NB4 (cell line): ENCODE measurements at places on chromosomes 7 and 10.

- no peak for DNase-seq
These were observed 133.0 kb downstream of the OTUD1 start for GRCh38 chr10:23571884-23572283.

- no peak for DNase-seq
These were observed 130.3 kb downstream of the ST7 start for GRCh38 chr7:117083648-117084047.

- DNase-seq, result peak; percentile 9
These were observed 81.1 kb downstream of the RUNDC3B start for GRCh38 chr7:87709258-87709657.

GRCh38 chr7:77327067-77327931, 88.8 kb downstream of the GSAP start:
- peak; percentile 100 for DNase-seq

DNA sequence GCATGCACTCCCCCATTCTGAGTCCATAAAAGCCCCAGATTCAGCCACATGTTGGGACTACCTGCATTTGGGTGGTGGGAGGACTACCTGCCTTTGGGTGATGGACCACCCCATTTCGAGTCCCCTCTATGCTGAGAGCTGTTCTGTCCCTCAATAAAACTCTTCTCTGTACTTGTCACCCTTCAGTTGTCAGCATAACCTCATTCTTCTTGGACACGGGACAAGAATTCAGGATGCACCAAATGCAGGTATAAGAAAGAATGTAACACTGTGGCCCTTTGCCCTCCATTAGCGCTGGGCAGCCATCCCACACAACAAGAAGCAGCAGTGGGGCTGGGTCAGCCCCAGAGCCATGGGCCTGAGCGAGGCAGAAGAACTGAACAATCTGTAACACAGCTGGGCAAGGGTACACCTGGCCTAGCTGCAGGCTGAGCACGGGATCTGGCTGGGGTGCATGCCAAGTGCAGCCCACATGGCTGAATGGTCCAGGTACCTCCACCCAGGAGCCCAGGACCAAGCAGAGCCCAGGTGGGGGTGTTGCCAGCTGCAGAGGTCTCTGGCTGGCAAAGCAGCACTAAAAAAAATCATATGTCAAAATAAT, 1344.3 kb upstream of the LRRTM3 start:
- DNase-seq, result no peak

DNA sequence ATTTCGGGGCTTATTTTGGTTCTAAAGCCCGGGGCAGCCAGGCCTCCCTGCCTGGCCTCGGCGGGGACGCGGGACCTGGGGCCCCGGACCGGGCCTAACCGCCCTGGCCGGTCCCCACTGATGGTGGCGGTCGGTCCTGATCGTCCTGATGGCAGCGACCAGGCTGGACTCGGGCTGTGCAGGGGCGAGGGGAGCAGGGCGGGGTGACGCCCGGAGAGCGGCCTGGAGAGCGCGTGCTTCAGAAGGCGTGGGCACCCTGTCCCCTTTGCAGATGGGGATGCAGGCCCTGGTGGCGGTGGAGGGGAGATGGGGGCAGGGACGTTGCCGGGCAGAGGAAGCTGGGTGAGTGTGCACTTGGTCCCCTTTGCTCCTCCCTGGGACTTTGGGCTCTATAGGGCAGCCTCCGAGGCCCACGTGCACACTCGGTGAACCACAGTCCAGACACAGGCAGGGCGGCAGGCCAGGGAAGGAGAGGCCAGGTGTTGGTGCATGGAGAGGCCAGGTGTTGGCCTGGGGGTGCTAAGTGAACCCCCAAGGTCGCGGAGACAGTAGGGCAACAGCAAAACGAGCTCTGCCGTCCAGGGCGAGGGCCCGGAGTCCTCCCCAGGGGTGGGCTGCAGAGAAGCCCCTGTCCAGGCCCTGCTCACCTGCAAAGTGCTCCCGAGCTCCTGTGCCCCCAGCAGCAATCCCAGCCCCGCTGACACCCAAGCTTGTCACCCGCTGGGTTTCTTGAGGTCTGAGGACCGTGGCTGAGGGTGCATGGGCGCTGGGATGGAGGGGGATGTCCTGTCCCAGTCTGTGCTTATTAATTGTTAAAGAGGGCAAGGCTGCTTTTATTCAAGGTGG, 42.4 kb upstream of the FAM20C start:
- DNase-seq, result peak; percentile 84

GRCh38 chr10:98485959-98486358, 39.2 kb upstream of the HPS1 start:
- DNase-seq, result no peak

- no peak for DNase-seq
These were observed 29.6 kb downstream of the INPP5F start for GRCh38 chr10:119755446-119755845.

DNA sequence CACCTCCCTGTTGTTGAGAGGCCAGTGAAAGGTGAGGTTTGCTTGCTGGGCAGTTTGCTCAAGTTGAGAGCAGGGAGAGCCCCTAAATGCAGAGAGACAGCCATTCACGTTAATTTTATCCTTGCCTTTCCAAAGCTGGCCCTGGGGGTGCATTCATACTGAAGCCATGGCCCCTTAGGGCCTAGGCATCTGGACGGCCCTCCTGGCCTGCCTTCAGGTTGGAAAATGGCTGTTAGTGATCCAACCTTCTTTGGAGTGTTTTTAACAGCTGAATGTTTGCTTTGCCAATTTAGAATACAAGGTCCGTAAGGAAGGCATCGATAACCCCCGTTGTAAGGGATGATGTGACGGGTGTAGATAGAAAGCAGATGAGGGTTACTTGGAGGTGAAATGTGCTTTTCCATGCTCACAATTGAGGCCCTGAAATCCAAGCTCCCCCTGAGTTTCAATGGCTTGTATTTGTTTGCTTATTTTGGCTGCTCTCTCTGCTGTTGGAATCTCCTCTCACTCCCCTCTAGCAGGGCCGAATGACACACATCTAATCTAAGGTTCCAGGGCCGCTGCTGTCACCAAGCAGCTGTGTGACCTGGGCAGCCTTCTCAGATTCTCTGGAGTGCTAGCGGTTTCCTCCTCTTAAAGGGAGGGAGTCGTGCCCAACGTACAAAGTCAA, 171.6 kb upstream of the MKI67 start:
- no peak for DNase-seq

GRCh38 chr10:14282276-14282675, 48.4 kb downstream of the FRMD4A start:
- DNase-seq, result no peak

GRCh38 chr10:1896153-1896552, 158.8 kb upstream of the ADARB2 start:
- DNase-seq, result no peak

DNA sequence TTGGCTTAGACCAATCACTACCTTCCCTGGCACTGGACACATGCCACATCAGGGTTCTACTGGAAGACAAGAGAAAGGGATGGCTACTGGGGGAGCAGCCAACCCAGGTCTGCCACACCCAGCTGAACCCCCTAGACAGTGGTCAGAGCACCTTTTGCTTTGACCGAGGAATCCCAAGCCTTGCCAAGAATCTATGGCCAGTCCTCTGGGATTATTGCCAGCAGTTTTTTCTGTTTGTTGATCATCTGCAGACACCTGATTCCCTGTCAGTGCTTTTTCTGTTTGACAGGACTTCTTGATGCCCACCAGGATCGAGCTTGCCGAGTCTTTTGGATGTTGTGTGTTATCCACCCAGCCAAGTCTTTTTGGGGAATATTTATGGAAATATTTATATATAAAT, 476.2 kb upstream of the GALNT17 start:
- no peak for DNase-seq

DNA sequence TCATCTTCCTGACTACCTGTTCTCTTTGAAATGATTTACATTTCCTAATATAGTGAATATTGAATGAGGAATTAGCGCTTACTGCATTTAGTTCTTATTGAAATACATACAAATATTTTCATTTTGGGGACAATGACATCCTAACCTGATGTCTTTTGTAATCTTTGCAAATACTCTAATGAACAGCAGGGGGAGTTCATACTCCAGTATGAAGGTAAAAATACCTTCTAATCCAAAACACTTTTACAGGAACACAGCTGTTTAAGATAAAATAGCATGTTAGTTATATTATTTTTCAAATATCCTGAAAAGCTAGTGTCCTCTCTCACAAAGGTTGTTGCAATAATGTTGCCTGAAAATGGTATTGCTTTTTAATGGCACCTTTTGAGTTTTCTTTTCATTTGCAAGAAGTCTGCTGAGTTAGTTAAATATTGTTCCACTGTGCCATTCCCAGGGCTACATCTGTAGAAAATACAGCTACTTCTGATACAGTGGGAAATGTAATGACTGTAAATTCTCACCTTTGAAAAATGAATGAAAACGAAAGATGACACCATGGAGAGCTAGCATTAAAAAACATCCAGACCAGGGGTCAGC, 400.0 kb downstream of the PHF14 start:
- peak; percentile 34 for DNase-seq

DNA sequence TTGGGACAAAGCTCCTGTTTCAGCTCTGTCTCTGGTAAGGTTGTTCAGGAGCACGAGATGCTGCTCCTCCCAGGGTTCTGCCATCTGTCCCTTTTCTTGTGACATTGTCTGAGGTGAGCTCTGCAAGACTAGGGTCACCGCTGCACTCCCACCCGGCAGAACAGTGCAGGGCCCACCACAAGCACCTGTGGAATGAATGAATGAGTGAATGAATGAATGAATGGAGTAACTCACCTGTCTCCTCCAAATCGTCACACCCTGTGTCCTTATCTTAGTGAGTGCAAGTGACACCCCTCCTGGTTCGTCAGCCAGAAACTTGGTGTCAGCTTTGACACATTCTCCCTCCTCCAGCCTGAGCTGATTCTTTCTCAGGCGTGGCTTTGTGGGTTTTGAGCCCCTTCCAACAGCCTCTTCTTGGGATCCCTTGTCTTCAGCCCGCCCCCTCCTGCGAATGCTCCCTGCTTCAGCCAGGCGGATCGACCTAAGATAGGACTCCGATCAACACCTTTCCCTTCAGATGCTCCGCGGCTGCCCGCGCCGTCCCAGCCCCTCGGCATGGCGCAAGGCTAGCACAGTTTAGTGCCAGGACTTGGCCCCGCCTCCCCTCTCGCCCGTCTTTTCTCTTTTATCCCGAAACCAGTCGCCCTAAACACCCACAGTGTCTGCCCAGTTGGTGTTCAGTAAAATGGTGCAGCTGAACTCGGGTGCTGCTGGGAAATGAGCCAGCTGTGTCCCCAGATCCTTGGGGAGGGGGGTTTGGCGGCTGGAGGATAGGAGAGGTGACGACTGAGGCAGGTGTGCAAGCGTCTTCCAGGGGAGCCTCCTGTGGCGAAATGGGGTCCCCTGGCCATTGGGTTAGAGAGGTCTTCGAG, 89.3 kb downstream of the BEND7 start:
- no peak for DNase-seq

DNA sequence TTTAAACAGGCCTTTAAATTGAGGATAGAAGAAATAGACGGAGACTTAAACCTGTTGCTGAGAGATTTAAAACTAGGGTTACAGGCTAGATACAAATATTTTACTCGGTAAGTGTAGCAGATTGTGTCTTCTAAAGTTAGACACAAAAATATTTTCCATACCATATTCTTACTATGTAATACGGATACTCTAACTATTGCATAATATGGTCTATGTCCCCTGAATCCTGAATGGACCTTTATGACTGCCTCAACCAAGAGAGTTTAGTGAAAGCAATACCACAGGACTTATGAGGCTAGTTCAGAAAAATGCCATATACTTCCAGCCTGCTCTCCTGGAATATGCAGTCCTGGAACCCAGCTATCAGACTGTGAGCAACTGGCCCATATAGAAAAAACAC, 13.4 kb upstream of the TES start:
- DNase-seq, result no peak

DNA sequence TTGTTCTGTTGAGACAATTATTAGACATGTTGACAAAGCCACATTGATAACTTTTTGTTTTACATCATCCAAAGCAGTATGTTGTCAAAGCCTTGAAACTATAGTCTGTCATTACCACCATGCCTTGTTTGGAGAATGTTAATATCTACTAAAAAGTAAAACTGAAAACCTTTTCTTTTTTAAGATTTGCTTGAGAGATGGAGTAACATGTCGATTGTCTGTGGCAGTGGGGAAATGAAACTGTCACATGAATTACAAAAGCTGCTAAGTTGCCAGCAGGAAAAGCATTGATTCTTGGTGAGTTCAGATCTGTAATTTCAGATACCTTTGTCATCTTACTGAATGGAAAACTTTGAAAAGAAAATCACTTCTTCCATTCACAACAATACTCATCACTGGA, 69.1 kb downstream of the TFPI2 start:
- DNase-seq, result no peak

DNA sequence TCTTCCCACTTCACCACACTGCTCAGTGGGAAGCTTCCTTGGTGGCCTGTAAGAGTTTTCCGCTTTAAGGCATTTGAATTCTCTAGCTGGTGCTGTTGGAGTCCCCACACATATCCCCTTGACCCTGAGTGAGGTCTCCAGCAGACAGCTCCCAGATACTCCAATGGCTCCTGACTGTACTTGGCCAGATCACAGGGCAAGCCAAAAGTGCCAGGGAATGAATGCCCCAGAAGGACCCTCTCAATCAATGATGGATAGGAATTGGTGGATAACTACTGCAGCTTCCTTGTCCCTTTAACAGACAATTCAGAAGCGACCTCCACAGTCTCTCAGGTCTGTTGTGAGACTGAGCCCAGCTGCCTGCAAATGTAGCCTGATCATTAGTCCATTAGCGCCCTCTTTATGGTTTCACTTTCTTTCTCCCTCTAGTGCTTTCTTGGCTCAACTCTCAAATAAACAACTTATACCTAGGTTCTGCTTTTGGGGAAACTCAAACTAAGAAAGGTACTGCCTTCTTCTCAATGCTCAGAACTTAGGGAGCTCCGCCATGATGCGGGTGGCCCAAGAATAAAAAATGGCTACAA, 283.0 kb downstream of the TCF7L2 start:
- DNase-seq, result peak; percentile 16

DNA sequence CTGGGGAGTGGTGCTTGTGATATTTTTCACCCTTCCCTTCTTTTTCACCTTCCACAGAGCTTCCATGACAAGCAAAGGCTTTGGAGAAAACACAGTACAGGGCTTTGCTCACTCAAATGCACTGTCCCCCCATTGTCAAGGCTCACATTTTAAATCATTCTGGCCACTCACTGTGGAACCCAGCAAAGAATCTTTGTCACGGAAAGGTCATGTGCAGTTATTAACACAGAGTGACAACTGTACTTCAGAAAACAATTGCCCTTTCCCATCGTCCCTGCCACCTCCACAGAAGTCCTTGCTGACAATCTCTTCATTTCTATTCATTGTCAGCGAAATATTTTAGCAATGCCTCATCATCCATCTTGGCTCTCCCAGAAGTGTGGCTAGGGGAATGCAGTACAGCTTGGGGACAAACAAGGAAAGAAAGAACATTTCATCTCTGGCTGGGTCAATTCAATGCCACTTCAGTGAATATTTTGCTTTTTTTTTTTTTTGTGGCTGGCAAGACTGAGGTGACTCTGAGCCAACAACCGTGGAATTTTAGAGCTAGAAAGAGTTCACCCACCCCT, 851.0 kb downstream of the KCNMA1 start:
- DNase-seq, result no peak

DNA sequence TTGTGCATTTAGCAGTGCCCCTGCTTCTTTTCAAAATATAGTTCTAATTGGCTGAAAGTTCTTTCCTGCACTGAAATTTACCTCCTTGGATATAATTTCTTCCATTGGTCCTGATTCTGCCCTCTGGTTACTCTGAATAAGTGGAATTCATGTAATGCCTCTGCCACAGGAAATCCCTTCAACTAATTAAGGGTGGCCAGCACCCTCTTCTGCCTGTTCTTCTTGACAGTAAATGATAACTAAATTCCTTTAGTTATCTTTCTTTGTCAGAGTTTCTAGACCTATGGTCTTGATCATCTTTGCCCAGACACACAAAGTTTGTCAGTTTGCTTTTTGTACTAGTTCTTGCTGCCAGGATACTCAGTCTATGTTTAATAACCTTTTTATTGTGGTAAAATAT, 40.2 kb downstream of the PRKCQ start:
- no peak for DNase-seq
